Lower lobe of right lung (tissue), 2 donors: ENCODE measurements at places on chromosomes 1 and 21. TPM values are rescaled to one million over a fixed set of nuclear protein-coding genes. Genes with fewer than 3 reads are reported as not detected.

DNA sequence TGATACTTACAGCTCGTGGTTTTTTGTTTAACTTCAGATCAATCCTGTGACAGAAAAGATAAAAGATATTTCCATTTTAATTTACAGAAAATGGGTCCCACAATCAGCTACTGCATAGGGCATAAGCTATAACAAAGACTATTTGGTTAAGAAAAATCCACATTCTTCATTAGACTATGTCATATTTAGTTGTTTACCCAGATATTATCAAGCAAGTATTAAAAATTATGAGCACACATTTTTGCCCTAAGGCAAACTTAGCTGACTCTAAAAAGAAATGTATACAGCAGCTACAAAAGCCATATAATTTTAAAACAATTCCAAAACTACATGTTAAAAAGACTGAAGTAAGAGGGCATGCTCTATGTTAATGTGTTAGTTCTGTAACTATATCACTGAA is 18.7 kb downstream of the MEAF6 start:
- DNase-seq = no peak

DNA sequence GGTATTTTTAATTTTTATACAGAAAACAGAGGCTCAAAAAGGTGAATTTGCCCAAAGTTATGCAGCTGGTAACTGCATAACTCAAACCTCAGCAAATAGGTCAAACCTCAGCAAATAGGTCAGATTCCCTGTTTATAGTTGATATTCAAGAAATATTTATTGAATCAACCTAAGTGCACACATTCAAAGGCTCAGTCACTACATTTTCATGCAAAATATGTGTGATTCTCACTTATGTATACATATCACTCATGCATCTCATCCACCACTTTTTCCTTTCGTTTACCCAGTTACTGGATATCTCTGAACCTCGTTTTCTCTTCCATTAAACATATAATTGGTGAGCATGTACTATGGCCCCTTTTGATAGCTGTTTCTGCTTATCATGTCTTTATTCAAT is 158.3 kb upstream of the C1orf21 start:
- DNase-seq = no peak

- DNase-seq = no peak
These were observed 354.0 kb upstream of the DUSP10 start for GRCh38 chr1:222095606-222096475.

DNA sequence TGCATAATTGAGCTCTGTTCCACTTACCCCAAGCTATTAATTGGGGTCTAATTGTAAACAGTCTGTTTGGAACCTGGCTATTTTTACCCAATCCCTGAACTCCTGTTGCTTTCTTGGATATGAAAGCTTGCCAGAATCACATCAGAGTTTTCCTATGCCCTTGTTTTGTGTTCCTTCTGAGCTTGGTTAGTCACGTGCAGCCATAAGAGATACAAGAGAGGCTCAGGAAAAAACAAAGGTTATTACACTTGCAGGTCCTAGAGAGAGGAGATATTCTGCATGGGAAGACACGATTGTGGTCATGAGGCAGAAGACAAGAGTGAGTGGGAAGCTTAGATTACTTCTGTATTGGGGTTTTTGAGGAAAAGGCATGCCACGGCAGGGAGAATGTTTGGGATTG is 46.0 kb upstream of the RGL1 start:
- DNase-seq = no peak

GRCh38 chr1:227808566-227808965 is 6.9 kb upstream of the PRSS38 start:
- no peak for DNase-seq

- no peak for DNase-seq
These were observed 125.1 kb downstream of the MRPS6 start for GRCh38 chr21:34198231-34199120.

DNA sequence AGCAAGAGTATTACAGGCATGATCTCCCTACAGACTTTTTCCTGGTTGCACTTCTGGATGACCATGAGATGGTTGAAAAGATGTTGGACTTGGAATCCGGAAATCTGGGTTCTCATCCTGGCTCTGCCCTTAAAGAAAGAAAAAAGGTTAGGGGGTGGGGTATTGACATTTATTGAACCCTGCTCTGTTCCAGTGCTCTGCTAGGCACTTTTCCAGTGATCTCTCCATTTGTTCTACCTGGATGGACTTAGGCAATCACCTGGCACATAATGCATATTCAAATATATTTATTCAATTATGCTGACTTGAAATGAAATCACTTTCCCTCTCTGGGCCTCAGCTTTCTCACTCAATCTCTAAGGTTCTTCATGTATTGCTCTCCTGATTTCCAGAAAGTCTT is 101.0 kb upstream of the NFIA start:
- DNase-seq = no peak

DNA sequence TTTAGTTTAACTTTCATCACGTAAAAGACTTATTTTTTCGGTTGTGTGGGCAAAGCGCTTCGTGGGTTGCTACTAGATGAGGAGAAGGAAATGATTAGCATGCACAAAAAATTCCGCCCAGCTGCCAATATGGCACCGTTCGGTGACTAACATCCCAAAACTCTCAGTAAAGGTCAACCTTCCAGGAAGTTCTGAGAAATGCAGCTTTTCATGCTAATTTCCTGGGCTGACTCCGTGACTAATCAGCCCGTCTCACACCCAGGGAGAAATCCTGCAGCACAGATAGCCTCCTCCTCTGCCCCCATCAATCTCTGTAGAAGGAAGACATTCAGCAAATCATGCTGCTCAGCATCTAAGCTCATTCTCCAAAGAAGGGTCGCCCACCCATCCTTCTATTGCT is 34.1 kb downstream of the TMCO4 start:
- no peak for DNase-seq

DNA sequence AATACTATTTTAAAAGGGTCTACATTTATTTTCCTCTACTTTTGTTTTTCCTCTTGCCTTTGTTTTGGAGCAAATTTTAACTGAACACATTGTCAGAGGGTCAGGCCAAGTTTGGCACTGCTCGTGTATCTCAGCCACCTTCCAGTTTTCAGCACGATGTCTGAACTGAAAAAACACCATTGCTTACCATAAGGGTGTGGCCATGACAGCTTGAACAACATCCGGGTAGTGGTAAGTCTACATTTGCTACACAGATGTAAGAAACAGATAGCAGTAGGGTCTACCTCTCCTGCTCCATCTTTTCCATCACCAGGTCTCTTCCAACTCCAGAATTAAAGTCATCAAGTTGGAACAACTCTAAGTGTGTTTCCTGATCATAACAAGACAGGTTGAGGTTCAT is 4.2 kb downstream of the HIVEP3 start:
- no peak for DNase-seq

- DNase-seq = no peak
These were observed 229.6 kb upstream of the JUN start for GRCh38 chr1:59013276-59013927.

DNA sequence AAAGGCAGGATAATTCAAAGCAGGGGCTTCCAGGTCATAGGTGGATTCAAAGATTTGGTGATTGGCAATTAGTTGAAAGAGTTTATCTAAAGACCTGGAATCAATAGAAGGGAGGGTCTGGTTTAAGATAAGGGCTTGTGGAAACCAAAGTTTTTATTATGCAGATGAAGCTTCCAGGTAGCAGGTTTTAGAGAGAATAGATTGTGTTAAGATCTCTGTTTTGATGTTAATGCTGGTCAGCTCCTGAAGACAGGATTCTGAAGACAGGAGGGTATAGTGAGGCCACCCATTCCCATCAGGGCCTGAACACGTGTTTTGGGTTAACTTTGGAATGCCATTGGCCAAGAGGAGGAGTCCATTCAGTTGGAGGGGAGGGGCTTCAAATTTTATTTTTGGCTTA is 6.1 kb upstream of the PTBP2 start:
- no peak for DNase-seq

GRCh38 chr1:235650341-235651169 is 971 bp upstream of the GNG4 start:
- no peak for DNase-seq

DNA sequence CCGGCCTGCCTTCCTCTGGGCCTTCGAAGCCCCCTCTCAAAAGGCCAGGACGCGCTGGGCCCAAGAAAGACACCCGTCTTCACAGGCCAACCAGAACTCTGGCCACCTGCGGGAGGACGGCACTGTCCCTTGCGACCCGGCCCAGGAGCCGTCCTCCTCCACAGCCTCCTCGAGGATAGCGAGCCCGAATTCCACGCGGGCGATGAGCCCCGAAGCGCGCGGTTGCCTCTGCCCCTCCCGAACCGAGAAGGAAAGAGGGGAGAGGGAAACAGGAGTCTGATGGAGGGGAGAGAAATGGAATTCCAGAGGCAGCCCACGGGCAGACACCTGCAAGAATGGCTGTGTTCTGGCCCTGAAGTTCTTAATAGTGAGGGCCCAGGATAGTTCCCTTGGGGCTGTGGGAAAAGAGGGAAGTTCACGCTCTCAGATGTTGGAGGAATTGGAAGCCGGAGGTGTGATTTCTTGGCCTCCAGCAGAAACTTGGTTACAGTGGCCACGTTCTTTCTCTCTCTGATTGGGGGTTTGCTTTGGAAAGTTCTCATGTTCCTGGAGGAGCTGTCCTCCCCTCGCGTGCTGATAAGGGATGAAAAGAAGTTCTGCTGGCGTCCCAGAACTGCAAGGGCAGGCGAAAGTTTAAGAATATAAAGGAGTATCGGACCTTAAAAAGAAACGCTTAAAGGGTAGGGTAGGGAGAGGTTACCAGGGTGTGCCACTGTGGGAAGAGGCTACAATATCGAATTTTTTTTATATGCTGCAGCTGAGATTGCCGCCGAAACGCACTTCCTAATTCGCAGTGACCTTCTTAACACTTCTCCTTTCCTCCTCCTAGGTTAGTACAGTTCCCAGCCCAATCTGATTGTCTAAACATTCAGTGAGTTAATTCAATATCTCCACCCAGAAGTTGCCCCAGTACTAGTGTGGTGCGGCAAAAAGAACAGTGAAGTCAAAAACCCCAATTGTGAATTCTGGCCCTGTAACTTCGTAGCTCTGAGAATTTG is 5.8 kb upstream of the SLC44A5 start:
- DNase-seq = no peak

Gene SPRR3
- not detected for total RNA-seq

Gene FAM72C
- not detected for total RNA-seq

Gene ADAMTSL4
- total RNA-seq = 164 TPM

Gene ZBTB17
- 37.7 TPM for total RNA-seq

Gene KRTAP13-2
- total RNA-seq = not detected

Gene SLC2A5
- total RNA-seq = 1.7 TPM

Gene CFAP107
- 2.9 TPM for total RNA-seq

Gene CASQ2
- total RNA-seq = 3.3 TPM

Gene HTR1D
- total RNA-seq = 1.1 TPM

Gene RHD
- not detected for total RNA-seq

Gene ZNF362
- total RNA-seq = 30.7 TPM

Gene SPRR1B
- not detected for total RNA-seq

Gene SLFNL1
- total RNA-seq = 4.8 TPM
